AG20443 (cell line): ENCODE measurements at places on chromosomes 1 and 21.

DNA sequence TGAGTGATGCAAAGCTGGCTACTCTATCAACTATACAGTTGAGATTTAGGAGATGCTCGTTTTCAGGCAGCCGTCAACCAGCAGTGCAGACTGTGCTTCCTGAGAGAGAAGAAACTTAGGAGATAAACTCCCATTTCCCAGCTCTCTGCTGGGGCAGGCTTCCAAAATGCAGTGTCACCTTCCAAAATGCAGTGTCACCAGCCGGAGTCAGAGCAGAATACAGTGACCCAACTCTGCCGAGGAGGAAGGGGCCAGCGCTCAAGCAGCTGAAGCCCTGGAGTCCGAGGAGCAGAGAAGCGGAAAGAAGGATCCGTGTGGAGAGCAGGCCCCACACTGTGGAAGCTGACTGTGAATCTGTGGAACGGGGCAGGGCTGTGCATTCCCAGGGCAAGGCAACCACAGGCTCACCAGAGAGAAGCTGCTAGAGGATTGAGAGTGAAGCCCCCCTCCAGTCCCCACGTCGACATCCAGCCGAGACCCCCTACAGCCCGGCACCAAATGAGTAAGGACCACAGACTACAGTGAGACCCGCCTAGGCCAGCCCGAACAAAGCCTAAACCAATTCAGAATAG is 703 bp upstream of the KRTAP12-1 start:
- no peak for DNase-seq

DNA sequence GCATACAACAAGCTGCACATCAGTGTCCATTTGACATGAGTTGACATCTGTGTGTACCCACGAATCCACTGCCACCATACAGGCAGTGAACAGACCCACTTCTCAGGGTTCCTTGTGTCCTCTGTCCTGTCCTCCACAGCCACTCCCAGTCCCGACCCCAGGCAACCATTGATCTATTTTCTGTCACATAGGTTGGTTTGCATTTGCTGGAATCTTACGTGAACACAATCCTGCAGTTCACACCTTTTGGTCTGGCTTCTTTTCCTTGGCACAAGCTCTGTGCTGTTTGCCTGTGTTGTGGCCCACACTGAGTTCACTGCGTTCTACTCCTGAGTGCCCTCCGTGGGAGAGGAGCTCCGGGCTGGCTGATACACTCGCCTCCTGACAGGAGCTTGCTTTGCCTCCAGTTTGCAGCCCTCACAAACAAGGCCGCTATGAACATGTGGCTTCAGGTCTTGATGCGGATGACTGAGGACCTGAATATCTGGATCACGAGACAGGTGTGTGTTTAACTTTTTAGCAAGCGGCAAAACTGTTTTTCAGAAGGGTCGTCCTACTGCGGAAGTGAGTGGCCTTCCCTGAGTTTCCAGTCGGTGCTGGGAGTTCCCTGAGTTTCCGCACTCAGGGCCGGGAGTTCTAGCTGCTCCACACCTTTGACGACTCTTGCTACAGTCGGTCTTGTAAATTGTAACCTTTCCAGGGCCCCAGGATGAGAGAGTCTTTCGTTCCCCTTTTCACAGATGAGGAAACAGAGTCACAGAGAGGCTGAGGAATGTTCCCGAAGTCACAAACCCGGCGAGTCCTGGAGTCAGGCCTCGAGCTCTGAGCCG is 13.0 kb upstream of the COL18A1 start:
- no peak for DNase-seq

GRCh38 chr1:110634455-110635311 is 28.5 kb upstream of the KCNA2 start:
- DNase-seq, result peak; percentile 49

DNA sequence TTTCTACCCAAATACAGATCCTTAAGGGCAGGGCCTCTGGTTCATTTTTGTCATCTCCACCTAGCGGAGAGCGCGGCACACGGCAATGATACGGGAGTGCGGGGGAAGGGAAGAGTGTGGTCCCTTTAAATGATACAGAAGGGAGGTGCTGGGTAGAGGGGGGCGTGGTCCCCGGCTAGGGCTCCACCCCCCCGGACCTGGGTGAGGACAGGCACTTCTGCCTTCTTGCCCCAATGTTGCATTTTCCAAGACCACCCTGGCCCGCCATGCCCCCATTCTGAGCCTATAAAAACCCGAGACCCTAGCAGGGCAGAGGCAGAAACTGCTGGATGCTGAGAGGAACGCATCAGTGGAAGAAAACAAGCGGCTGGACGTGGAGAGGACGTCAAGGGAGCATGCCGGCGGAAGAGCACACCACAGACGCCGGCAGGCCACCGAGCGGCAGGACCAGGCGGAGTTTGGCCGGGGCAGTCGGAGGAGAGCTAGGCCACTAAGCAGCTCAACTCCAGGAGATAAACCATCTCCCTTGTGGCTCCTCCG is 30.0 kb downstream of the LRRC3 start:
- no peak for DNase-seq

- DNase-seq, result peak; percentile 13
Observed at GRCh38 chr1:75136921-75137641, 2.9 kb downstream of the LHX8 start.

- DNase-seq, result no peak
Observed at GRCh38 chr1:247175458-247175857, 3.6 kb upstream of the ZNF124 start.

- DNase-seq, result peak; percentile 7
Observed at GRCh38 chr1:22290157-22290556, 147.3 kb upstream of the WNT4 start.

GRCh38 chr1:46193285-46193684 is 4.9 kb downstream of the POMGNT1 start:
- DNase-seq, result no peak

DNA sequence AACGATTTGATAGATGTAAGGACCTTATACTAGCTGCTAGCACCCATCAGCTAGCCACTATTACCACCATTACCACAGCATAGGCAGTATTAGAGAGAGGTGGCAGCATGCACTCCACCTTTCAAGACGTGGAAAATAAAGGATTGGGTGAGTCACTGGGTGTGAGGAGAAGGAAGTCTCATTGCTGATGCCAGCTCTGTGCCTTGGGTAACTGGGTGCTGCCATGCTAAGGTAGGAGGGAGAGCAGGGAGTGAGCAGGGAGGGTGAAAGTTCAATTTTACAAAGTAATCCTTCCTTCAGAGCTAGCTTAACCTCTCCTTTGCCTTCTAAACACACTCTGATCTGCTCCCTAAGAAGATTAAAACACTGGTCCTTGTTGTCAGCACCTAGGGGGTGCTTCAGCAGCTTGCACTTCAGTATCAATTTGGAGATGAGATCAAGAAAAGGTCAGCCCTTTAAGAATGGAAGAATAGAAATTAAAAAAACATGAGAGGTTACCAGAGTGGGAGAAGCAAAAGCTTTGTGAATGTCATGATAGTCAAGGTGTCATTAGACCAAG is 1.8 kb upstream of the LIN9 start:
- DNase-seq, result no peak

- peak; percentile 16 for DNase-seq
Observed at GRCh38 chr1:234433563-234434285, 45.3 kb downstream of the TARBP1 start.

- peak; percentile 91 for DNase-seq
Observed at GRCh38 chr1:59707178-59707791, 107.5 kb upstream of the HOOK1 start.

GRCh38 chr1:147785794-147786506 is 25.5 kb upstream of the GJA5 start:
- peak; percentile 24 for DNase-seq

DNA sequence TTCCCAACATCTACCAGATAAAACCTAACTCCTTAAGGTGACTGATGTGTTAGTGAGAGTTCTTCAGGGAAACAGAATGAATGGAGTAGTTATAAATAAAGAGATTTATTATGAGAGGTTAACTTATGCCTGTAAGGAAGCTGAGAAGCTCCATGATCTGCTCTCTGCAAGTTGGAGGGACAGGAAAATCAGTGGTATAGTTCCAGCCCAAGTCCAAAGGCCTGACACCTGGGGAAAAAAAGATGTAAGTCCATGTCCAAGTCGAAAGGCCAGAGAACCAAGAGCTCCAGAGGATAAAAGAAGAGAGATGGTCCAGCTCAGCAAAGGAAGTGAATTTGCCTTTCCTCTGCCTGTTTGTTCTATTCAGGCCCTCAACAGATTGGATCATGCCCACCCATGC is 27.1 kb downstream of the KRTAP24-1 start:
- DNase-seq, result no peak
